ENCODE measurements at places on chromosomes 2 and 18.

- no peak for DNase-seq
These were observed 235.3 kb upstream of the TANK start for GRCh38 chr2:160924936-160925353.

GRCh38 chr2:42793334-42794270 is 1.2 kb upstream of the HAAO start:
- DNase-seq: no peak

DNA sequence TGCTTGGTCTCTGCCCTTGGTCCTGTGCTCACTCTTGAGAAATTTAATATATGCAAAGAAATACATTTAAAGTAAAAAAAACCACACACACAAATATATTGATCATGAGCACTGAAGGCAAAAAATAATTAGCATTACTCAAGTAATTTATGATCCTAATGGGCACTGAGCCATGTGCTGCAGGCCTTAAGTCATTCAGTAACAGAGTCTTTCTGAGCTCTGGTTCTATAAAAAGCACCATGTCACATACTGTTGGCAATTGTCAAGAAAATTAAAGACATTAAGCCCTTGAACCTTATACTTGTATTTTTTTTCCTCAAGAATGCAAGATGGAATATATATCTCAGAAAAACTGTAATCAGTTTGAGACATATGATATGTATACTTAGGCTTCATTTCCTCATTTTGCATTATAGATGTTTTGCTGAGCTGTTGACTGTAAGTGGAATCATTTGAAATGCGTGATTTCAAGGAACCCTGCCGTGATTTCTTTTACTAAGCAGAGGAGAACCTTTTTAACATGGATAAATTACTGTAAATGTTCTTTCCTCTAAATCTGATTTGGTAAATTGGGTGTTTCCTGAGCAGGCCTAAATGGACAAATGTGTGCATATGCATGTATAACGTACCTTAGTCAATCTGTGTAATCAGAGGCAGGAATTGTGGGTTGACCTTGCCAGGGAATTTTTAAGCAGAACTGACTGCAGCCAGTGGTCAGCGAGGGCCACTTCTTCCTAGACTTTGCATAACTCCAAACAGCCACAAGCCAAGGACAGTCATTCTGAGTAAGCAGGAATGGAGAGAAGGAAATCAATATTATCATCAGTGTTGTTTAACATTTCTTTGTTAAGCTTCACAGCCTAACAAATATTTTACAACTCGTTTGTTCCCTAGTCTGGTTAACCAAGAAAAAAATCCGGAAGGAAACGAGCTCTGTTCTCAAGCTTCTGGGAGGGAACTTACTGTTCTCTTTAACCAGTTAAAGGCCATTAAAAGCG is 191.5 kb upstream of the ATP5MC3 start:
- DNase-seq: no peak

DNA sequence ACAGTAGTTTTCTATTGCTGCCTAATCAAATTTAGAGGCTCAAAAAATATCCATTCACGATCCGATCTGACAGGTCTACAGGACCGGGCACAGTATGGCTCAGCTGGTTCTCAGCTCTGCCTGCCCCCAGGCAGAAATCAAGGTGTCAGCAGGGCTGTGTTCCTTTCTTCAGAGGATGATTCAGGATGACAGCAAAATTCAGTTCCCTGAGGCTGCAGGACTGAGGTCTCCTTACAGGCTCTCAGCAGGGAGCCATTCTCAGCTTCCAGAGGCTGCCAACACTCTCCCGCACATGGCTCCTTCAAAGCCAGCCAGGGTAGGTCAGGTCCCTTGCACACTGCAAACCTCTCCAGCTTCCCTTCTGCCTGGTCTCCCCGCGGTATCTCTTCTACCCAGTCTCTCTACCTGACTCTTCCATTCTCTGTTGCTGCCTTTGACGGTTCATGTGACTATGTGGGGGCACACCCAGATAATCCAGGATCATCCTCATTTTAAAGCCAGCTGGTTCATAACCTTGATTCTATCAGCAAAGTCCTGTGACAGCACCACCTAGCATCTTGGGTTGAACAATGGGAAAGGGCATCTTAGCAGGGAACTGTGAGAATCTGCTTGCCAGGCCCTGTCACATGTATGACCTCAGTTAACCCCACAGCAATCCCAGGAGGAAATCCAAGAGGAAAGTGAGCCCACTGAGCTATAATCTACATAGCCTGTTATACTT is 50.4 kb downstream of the UXS1 start:
- DNase-seq: no peak

- DNase-seq: no peak
These were observed 291.4 kb upstream of the RND3 start for GRCh38 chr2:150778828-150779227.
